ENCODE measurements at places on chromosomes 11 and 22.

DNA sequence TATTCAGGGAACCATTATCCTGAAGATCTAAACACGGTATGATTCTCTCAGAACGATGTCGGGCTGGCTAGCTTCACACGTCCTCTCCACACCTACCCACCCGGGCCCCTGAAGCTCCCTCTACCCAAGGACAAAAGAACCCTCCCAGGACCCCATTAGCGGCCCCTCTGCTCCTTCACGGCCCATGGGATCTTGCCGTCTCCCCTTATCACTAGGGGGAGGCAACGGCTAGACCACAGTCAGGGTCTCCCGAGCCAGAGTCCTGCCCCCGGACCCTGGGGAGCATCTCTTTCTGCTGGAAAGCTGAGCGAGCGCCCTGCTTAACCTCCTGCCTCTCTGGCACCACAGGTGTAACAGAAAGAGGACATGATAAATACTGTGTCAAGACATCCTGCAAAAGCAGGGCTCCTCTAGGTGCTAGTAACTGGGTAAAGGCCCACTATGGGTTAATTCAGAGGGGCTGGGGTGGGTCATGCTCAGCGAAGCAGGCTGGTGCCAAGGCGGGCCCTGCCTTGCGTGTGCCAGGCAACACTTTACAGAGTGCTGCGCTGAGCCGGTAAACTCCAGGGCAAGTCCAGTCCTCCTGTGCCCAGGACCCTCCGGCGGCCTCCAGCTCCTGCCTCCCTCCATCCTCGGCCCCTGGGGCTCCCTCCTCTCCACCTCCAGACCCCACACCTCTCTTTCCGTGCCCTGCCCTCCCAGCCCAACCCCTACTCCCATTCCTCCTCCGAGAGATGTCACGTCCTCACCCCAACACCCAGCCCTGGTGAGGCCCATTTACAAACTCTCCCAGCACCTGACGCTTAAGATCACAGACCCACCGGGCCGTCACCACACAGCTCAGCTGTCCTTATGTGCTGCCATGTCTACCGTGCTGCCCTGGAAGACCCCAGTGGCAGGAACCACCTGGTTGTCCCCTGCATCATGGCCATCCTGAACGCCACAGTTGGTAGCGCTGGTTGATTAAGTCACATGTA is 3.0 kb downstream of the TOLLIP start:
- no peak for DNase-seq

- DNase-seq, result no peak
Observed at GRCh38 chr11:35208795-35209194, 69.8 kb downstream of the CD44 start.

- no peak for DNase-seq
Observed at GRCh38 chr22:50136581-50137015, 33.9 kb upstream of the PANX2 start.

- no peak for DNase-seq
Observed at GRCh38 chr11:59810911-59811259, 307 bp upstream of the MRPL16 start.

DNA sequence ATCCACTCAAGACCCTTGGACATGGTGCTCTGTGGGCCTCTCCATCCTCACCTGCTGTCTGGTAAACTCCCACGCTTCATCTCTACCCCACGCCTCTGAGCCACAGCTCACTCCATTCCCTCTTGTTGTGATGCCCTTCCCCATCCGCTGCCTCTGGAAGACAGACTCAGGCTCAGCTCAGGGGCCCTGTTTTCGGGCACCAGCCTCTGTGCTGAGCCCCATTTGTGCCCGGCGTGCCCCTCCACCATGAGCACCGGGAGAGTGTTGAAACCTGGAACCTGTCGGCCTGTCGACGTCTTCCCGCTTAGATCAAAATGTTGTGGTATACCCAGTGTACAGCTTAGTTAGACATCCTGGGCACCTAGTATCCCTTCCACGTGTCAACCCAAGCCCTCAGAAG is 6.5 kb upstream of the SCUBE1 start:
- DNase-seq, result peak; percentile 58

GRCh38 chr11:74312326-74312725 is 886 bp upstream of the P4HA3 start:
- DNase-seq, result no peak

DNA sequence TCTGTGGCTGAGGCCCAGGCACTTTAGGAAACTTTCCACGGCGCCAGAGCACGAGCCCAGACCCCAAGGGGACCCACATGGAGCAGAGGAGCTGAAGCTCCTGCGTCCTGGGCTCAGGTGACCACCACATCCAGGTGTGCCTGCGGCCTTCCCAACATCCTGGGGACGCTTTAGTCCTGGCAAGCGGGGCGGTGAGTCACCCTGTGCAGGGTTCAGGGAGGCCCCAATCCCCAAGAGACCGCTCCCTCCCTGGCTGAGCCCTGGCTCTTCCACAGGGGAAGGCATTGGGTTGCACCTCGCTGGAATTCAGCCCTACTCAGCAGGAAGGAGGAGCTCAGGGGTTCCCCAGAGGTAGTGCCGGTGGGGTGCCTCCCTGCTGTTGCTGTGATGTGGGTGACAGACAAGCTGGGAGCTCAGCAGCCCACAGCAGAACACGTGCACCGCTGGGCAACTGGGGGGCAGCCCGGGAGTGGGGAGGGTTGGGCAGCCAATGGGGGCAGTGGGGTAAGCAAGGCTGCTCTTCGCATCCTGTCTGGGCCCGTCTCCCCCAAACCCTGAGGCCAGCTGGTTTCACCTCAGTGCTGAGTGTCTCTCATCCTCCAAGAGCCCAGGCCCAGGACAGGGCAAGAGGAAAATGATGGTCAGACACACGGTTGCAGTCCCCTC is 802.8 kb downstream of the BRD1 start:
- DNase-seq, result peak; percentile 74

DNA sequence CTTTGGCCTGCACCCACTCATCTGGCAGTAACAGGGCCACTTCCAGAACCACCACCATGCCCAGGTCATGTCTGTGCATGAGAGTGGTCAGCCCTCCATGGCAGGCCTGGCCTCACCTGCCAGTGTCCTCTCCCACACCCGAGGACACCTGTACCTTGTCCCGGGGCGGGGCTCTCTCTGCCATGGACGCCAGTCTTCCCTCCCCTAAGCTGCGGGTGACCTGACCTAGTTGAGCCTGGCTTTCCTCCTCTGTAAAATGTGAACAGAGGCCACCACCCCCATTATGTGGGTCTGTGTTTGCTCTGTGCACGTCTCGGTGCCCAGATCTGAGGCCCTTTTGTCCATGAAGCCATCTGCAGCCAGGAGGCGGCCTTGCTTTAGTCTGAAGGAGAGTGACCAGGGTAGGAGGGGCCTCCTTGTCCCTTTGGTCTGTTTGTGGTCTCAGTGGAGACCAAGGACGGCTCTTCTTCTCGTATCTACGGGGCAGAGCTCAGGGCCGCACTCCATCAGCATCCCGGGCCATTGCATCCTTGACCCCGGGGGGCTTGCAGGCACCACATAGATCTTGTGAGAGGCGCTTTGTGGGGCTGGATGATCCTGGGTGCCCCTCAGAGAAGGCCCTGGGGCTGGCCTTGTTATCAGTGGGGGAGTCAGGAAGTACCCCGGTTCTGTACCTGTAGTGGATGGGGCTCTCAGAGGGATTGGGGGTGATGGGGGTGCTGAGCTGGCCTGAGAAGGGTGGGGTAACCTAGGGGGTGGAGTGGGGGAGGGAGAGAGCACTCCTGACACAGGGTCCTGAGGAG is 121.6 kb downstream of the KCNQ1 start:
- peak; percentile 72 for DNase-seq

GRCh38 chr11:10309163-10310093 is 4.6 kb downstream of the ADM start:
- peak; percentile 84 for DNase-seq

DNA sequence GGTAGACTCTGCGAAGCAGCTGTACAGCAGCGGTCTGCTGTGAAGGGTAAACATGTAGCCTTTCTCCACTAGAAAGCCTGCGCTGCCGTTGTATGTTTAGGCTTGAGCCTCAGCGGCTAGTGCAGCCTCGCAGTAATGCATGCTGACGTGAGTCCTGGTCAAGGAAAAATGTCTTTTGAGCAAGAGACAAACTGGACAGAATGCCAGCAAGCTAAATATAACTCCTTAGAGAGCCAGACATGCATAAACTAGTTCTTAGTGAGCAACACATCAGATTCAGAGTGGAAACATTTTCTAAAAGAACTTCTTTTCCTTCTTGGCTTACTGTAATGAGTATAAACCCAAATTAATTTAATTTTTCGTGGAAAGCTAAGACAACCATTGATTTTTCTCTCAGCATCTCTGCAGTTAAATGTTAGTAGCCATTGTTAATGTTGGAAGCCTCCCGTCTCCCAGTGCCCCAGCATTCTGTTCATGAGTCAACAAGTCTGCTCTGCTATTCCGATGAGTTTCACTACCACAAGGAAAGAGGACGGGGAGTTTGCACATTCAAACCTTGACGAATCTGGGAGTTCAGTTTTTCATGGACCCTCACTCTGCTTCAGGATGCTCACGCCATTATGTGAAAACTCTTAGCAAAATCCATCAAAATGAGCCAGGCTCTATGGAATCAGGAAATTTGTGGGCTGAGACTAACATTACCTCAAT is 51.4 kb downstream of the JAM3 start:
- no peak for DNase-seq

DNA sequence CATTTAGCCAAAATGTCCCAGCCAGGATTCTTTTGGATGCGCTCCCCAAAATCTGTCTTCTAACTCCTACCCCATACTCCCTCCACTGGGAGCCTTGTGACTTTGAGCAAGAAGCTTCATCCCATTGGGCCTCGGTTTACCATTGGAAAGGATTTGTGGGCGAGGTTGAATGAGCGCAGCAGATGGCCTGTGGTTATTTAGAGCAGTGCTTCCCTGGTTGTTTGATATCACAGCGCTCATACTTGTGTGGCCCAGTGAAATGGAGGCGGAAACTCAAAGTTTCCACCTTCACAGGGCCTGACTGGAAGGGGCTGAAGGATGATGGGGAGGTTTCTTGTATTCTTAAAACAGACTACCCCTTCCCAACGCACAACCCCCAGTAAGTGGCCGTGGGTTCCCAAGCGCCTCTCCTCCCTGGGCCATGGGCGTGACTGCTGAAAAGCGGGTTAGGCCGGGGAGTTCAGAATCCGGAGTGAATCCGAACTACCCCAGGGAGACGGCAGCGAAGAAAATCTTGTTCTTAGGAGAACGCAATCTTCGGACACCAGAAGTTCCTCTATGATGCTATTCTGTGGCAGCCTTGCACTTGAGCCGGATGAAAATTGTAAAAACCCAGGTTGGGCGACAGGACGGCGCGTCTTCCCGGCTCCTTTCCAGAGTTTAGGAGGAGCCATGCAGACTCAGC is 1.2 kb upstream of the ATF4 start:
- no peak for DNase-seq
